ENCODE measurements at places on chromosomes 1 and 21. TPM values are rescaled to one million over a fixed set of nuclear protein-coding genes. Genes with fewer than 3 reads are reported as not detected.

CEP104 gene
- total RNA-seq: 12.2 TPM

RHBDL2 gene
- 0.50 TPM for total RNA-seq

NOTCH2 gene
- total RNA-seq: 10.3 TPM

LAMB3 gene
- total RNA-seq: 0.29 TPM

MXRA8 gene
- 111 TPM for total RNA-seq

OR2T35 gene
- total RNA-seq: not detected

CC2D1B gene
- total RNA-seq: 18.4 TPM

HIVEP3 gene
- total RNA-seq: 4.6 TPM

LCE3E gene
- total RNA-seq: not detected

PDE9A gene
- 17.8 TPM for total RNA-seq

PLXNA2 gene
- 14.3 TPM for total RNA-seq

TFAP2E gene
- 8.2 TPM for total RNA-seq

GRCh38 chr21:44734026-44734745, 22.8 kb upstream of the TSPEAR start:
- ATAC-seq: no peak

DNA sequence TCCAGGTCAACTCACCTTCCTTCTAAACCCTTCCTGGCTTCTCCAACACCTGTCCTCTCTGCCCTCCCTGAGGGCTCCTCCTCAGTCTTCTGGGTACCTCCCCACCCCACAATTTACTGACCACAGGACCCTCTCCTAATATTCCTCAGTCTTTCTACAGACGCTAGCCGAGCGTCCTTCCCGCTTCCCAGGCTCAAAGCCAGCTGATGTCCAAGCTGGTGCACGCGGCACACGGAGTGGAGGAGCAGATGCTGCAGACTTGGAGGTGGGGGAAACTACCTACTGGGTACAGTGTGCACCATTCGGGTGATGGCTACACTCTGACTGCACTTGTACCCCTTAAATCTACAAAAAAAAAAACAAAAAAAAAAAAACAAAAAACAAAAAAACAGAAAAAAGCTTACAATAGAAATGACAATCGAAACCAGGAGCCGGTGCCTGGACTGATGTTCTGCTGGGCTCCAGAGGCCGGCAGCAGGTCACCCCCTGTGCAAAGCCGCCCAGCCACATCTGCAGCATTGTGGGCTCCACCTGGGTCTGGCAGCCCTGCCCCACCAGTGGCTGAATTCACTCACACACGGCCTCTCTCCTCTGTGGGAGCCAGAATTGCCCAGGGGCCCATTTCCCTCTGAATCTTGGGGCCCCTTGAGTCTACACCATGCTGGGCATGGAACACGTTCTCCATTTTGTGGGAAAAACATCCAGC, 7.0 kb downstream of the TRIM11 start:
- no peak for ATAC-seq

GRCh38 chr1:235887676-235888075, 21.0 kb upstream of the LYST start:
- no peak for ATAC-seq

- ATAC-seq: no peak
These were observed 37.2 kb downstream of the TTLL7 start for GRCh38 chr1:83961571-83962295.

- no peak for ATAC-seq
These were observed 162.3 kb upstream of the ARHGEF16 start for GRCh38 chr1:3292051-3292722.

DNA sequence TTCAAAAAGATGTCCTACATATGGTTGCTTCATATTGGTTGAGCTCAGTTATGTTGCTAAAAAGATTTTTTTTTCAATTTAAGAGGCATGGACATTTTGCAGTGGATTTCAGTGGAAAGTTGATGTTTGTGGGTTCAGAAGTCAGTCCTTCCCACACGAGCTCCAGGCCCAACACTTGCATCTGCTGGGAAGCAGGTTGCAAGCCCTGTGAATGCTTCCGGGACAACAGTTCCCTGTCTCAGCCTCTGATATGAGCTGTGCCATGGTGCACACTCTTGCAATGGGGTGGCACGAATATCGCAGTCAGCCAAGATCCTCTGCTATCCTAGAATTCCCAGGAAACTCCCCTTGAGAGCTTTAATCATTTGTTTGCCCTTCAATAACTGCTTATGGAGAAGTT, 30.3 kb upstream of the ABCG1 start:
- no peak for ATAC-seq

- peak; percentile 80 for ATAC-seq
These were observed 8.7 kb downstream of the ACAP3 start for GRCh38 chr1:1298861-1299685.

- peak; percentile 68 for ATAC-seq
These were observed 49.9 kb upstream of the CYP2J2 start for GRCh38 chr1:59976194-59977074.

GRCh38 chr21:43370888-43371570, 55.9 kb downstream of the SIK1 start:
- ATAC-seq: no peak

- ATAC-seq: no peak
These were observed 11.5 kb downstream of the THAP3 start for GRCh38 chr1:6635910-6636760.

GRCh38 chr1:65213271-65214023, 65.4 kb downstream of the AK4 start:
- ATAC-seq: no peak

Data from motor neuron (in vitro differentiated cells).